ENCODE measurements at places on chromosomes 4 and X. TPM values are rescaled to one million over a fixed set of nuclear protein-coding genes. Genes with fewer than 3 reads are reported as not detected.

Gene EDA2R
- polyA plus RNA-seq = 0.59 TPM

DNA sequence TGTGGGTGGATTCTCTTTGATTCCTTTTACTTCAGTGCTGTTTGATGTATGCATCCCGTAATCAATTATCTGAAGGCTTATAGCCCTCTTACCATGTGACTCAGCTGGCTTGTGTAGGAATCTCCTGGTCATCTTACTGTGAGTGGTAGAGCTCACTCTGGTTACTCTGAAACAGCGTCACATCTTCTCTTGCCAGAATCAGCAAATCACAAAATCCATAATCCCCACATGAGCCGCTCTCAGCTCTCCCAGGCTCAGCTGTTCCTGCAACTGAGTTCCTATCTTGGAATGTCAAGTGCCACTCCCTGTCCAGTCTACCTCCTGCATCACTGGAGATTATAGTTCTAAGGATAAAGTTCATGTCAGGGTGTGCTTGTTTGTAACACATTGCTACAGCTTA, 278.0 kb downstream of the FBXO8 start:
- DNase-seq = no peak

Gene HTN1
- 0.03 TPM for polyA plus RNA-seq

- no peak for DNase-seq
Observed at GRCh38 chr4:24589448-24589847, 5.1 kb upstream of the DHX15 start.

GRCh38 chr4:6575503-6576240, 683 bp downstream of the MAN2B2 start:
- DNase-seq = no peak

Gene MTMR1
- polyA plus RNA-seq = 25.3 TPM

Data from left renal cortex interstitium (tissue), 4 donors.